ENCODE measurements at places on chromosomes 6 and 20. TPM values are rescaled to one million over a fixed set of nuclear protein-coding genes. Genes with fewer than 3 reads are reported as not detected.

The COL9A3 gene
- not detected for total RNA-seq

The TOX2 gene
- 2.2 TPM for total RNA-seq

The TRDN gene
- total RNA-seq: not detected

DNA sequence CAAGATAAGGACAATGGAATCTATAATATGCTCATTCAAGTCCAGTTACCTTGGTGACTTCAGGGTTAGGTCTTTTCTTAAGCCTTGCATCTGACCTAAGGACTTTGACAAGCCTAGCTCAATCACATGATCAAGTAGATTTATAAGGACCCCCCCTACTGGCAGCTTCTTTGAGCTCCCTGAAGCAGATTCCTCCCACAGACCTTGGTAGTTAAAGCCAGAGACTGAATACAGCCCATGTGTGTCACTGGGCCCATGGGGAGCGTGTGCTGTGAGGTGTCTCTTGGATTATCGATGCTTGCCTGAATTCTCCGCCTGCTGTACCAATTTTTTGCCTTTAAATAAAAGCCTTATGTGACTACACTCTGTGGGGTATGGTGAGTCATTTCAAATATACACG lies 372.7 kb upstream of the RGS17 start:
- DNase-seq: no peak

DNA sequence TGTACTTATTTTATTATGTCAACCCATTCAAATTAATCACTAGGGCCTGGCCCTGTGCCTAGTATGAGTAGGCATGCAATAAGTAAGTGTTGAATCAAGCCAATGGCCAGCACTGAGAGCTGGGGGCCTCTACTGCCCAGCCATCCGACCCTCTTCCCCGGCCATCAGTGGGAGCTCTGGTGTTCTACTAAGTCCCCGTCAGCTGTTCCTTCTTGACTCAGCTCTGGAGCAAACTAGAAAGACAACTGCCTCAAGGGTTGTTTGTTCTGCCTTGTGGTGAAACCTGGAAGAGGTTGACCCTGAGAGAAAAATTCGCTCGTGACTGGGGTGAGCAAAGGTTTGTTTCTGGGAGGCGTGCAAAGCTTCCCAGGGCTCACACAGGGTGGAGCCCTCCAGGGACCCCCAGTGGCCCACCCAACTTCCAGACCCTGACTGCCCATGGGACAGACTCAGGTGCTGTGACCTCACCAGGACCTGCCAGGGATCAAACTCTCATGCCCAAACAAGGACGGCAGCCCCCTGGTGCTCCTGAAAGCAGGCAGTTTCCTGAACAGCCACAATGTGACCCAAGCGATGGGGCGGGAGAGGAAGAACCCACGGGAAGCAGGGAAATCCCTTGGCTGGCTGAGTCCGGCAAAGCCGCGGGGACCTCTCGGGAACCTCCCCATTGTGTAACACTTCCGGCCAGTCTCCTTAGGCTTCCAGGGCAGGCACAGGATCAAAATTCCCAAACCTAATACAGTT lies 50.4 kb downstream of the BANF2 start:
- no peak for DNase-seq
